Brain (organoid and tissue), 16 donors: ENCODE measurements at places on chromosomes 16 and 17. TPM values are rescaled to one million over a fixed set of nuclear protein-coding genes. Genes with fewer than 3 reads are reported as not detected.

The IGF2BP1 gene
- not detected for polyA plus RNA-seq

DNA sequence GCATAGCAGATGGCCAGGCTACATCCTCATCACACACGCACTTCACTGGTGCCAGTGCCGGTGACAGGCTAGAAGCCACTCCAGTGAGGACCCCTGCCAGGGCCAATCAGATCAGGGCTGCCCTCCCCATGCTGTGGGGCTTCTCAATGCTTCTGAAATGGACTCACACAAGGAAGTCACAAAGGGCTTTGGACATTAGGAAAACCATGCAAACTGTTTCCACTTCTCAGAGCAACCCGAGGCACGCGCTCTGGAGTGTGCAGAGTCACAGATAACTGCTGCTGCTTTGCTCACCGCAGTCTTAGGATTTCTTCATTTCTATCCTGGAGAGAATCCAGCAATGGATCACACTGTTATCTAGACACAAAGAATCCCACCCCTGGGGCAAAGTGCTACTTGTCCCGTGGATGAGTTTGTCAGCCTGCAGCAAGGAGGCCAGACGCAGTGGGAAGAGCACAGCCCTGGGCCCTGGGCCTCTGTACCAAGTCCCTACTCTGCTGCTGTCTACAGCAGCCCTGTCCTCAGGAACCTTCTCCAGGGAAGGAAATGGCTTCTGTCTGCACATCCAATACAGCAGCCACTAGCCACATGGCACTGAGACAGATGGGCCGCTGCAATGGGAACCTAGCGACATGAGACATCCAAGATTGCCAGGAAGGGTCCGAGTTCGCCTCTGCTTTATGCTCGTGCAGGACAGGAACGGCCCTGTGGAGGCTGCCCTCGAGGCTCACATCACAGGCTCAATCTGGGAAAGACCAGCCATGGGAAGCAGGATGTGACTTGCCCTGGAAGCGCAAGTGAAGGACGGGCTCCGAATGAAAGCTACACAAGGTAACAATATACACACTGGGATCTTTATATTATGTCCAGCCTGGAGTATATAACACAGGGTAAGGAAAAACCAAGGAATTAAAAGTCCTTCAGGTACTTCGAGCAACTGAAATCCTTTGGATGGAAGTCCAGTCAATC is 169.3 kb downstream of the ZFHX3 start:
- DNase-seq = no peak

The FMNL1 gene
- 26.1 TPM for polyA plus RNA-seq

DNA sequence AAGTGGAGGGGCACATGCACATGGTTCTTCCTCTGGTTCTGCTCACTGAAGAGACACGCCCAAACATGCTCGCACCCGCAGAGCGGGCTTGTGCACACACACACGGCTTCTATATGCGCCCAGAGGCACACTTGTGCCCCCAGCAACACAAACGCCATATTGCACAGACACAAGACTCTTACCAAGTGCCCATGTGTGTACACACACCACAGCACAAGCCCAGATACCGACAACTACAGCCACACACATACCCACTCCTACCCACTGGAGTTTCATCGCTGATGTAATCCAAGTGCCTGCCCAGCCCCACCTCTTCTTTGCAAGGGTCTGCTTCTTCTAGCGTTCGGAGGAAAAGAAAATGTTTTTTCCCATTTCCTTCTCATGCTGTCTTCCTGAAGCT is 6.5 kb upstream of the PRR29 start:
- no peak for DNase-seq
